ENCODE measurements at places on chromosomes 1 and 21.

DNA sequence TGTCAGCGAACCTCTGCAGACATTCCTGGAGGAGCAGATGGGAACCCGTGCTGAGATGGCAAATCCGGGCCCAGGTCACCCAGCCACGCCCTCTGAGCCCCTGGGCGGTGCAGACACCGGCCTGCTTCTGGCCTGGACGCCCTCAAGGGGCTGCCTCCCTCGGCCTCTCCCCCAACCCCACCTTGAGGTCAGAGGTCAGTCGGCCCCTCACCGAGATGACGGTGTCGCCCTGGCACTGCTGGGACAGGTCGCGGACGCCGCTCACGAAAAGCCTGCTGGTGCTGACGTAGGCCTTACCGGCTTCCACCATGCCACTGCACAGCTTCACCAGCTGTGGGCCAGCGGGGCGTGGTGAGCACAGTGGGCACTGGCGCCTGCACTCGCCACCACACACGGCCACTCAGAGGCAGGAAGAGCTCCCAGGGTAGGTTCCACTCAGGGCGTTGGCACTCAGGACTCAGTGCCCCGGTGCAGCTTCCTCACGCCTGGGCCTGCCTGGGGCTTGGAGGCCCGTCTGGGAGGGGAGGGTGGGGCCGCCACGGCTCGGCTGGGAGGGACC lies 4.7 kb downstream of the ACAP3 start:
- no peak for DNase-seq

DNA sequence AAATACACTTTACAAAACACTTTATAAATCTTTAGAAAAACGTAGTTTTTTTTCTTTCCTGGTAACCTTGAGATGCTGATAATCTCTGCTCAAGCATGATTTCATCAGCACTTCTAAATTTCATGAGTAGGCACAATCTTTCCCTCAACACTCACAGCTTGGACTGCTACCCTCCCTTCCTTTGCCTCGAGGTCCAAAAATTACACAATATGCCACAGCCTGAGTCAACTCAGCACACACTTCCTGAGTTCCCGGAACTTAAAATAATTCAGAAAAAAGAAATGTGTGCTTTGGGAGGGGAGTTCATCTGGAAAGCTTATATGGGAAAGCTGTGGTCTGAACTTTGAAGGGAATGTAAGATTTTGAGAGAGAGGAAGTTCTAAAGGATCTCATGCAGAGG lies 5.9 kb downstream of the CLCA2 start:
- DNase-seq: no peak

- no peak for DNase-seq
Observed at GRCh38 chr1:58251430-58252073, 295.0 kb downstream of the OMA1 start.

- no peak for DNase-seq
Observed at GRCh38 chr1:189637041-189637440, 840.6 kb downstream of the BRINP3 start.

DNA sequence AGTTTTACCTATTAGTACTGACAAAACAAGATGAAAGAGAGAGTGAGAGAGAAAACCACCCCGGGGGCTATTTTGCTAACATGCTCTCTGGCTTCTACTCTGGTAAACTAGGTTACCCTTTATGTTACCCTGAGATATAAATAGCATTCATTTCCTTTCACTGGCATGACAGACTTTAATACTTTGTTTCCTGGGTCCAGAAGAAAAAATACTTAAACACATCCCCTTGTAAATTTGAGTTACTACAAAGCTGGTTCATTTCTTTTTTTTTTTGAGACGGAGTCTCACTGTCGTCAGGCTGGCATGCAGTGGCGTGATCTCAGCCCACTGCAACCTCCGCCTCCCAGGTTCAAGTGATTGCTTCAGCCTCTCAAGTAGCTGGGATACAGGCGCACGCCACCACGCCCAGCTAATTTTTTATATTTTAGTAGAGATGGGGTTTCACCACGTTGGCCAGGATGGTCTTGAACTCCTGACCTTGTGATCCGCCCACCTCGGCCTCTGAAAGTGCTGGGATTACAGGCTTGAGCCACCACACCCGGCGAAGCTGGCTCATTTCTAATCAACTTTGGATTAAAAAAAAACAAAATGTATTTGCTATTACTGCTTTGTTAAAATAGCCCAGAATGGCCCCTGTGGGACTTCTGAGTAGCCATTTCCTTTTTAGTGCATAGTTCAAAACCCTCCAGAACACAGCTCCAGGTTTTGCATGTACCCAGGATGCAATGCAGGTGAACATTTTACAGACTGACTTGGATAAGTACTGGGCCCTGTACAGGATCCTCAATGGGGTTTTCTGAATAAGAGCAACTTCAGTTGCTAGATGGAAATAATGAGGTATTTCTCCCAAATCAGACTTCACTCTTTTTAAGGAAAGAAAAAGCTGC lies 20.6 kb downstream of the INPP5B start:
- DNase-seq: no peak

GRCh38 chr1:246063013-246063616 lies 444.0 kb downstream of the SMYD3 start:
- no peak for DNase-seq

GRCh38 chr1:40352126-40352525 lies 21.4 kb upstream of the SMAP2 start:
- DNase-seq: no peak

DNA sequence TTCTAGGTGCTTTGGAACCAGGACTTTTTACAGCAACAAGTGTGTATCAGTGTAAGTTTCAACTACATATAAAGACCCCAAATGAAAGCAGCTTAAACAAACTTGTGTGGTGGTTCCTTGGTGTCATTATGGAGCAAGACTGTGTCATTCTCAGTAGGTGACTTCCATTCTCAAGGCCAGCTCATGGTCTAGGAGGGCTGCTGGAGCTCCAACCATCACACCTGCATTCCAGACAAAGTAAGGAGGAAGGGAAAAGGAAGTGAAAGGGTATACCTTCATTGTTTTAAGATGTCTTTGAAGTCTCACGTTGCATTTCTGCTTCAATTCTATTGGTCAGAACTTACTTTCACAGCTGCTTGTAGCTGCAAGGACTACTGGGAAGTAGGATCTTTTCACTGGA lies 188.6 kb downstream of the C1orf94 start:
- DNase-seq: no peak
